H1 (cell line): ENCODE measurements at places on chromosomes 7 and 10.

DNA sequence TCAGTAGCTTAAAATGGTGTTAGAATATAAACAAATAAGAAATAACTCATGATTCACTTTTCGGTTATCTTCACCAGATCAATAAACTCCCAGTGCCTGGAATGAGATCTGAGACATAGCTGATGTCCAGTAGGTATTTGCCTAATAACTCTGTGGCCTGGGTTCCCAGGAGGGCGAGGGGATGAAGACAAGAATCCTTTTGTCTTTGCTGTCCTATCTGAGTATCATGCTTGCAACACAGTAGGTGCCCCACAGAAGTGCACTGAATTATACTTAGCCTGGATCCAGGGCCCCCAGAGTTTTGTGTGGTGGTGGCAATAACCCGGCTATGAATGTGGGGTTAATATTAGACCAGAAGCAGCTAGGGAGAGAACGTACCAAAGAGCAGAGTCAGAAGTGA, 350.1 kb upstream of the AOAH start:
- no peak overlapping the region for H3K27ac ChIP-seq
- H3K27me3 ChIP-seq = no peaks in the 10 kb centered on the region
- no peaks in the 10 kb centered on the region for H3K36me3 ChIP-seq
- no peaks in the 10 kb centered on the region for H3K4me1 ChIP-seq
- no peak for DNase-seq
- no peak overlapping the region for H3K4me3 ChIP-seq

- no peak for DNase-seq
- H3K36me3 ChIP-seq = no peaks in the 10 kb centered on the region
- H3K4me3 ChIP-seq = no peak overlapping the region
- no peaks in the 10 kb centered on the region for H3K27me3 ChIP-seq
Measured at GRCh38 chr7:16562456-16563220, 36.0 kb downstream of the LRRC72 start.

- DNase-seq = no peak
- H3K27ac ChIP-seq = no peak overlapping the region
- H3K4me1 ChIP-seq = no peaks in the 10 kb centered on the region
- H3K36me3 ChIP-seq = no peaks in the 10 kb centered on the region
- no peaks in the 10 kb centered on the region for H3K27me3 ChIP-seq
- no peak overlapping the region for H3K4me3 ChIP-seq
Measured at GRCh38 chr10:108755646-108756045, 1167.7 kb downstream of the XPNPEP1 start.

DNA sequence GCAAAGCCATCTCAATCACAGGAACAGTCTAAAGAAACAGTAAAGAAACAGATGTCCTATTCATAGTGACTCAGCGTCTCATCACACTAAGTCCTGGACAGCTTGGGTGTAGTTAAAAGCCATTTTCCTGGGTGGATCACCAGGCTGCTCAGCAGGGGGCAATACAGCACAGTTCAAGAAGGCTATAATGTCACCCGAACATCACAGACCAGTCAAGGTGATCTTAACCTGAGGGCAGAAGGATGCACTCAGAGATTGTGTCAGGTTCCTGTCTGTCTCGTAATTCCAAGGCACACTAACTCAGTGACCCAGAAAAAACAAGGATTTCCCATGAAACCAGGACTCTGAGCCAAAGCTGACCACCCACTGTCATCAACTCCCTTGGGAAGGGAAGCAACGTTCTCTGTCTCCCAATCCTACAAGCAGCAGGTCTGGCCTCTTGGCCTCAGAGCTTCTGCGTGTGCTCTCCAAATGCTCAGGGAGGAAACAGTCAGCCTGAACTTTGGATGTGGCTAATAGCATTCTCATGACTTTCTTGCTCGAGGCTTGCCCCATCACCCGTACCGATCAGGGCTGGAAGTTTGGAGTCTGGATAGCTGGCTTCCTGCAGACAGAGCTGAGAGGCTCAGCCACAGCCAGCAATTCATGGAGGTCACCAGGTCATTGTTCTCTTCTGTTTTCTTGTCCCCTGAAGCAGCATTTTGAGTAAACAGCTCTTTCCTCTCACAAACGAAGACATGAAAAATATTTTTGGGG, 90.4 kb upstream of the FAM171A1 start:
- H3K4me1 ChIP-seq = no peaks in the 10 kb centered on the region
- H3K4me3 ChIP-seq = no peak overlapping the region
- no peaks in the 10 kb centered on the region for H3K27me3 ChIP-seq
- DNase-seq = no peak
- no peaks in the 10 kb centered on the region for H3K36me3 ChIP-seq

DNA sequence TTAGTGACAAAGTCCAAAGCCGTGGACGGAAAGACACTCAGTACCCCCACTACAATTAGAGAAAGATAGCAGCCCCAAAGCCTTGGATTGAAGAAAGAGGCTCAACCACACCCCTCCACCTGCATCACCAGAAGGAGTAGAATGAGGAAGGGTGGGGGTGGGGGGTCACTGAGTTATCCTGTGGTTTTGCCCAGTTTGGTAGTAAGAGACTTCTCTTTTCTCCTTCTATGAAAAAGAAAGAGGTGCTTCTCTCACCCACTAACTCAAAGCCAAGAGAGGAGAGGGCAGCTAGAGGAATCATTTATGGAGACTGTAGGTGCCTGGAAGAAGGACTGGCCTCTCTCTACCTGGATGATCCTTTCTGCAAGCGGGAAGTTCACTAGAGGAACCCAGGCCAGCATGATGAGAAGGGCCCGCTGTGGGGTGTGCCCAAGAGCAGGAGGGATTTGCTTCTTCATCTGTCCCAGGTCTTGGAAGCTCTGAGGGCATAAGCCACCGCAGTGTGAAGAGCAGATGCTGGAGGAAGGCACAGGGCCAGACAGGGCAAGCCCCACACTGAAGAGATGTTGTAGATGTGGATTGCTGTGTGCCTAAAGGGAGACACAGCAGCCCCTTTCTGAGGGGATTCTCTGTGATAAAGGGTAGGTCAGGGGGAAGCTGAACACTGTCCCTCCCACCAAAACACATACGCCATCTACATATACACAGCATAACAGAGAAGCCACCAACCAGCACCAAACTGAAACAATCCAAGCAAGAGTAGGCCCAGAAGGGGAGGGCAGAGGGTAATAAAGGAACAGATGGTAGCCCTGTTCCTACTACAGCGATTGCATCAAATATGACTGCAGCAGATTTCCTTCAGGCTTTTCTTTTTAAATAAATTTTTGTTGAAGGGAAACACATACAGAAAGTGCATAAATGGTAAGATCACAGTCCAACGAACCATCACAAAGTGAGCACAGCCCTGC, 25.8 kb upstream of the LANCL2 start:
- H3K27ac ChIP-seq = no peak overlapping the region
- H3K4me1 ChIP-seq = no peaks in the 10 kb centered on the region
- H3K36me3 ChIP-seq = no peaks in the 10 kb centered on the region
- H3K4me3 ChIP-seq = no peak overlapping the region
- DNase-seq = no peak

- H3K27me3 ChIP-seq = no peaks in the 10 kb centered on the region
- no peak for DNase-seq
- peaks cover 3% of the 10 kb centered on the region; the same call in 1 of the 2 replicates for H3K36me3 ChIP-seq
- no peak overlapping the region for H3K27ac ChIP-seq
Measured at GRCh38 chr7:110854651-110855050, 236.3 kb upstream of the LRRN3 start.
